ENCODE measurements at places on chromosomes 1 and 21. TPM values are rescaled to one million over a fixed set of nuclear protein-coding genes. Genes with fewer than 3 reads are reported as not detected.

TAL1 gene
- polyA plus RNA-seq, result not detected

NECTIN4 gene
- 0.07 TPM for polyA plus RNA-seq

ACTL8 gene
- 0.06 TPM for polyA plus RNA-seq

GJC2 gene
- 1.3 TPM for polyA plus RNA-seq

ELOVL1 gene
- 172 TPM for polyA plus RNA-seq

COL11A1 gene
- 0.26 TPM for polyA plus RNA-seq

GGPS1 gene
- polyA plus RNA-seq, result 28.1 TPM

TNFRSF4 gene
- 0.05 TPM for polyA plus RNA-seq

OR2M3 gene
- not detected for polyA plus RNA-seq

SH2D5 gene
- polyA plus RNA-seq, result 3.6 TPM

GOLT1A gene
- polyA plus RNA-seq, result not detected

MROH7 gene
- not detected for polyA plus RNA-seq

BRDT gene
- not detected for polyA plus RNA-seq

CACHD1 gene
- polyA plus RNA-seq, result 2.9 TPM

PAQR6 gene
- polyA plus RNA-seq, result 0.05 TPM

RGS8 gene
- polyA plus RNA-seq, result not detected

SLAMF9 gene
- polyA plus RNA-seq, result not detected

SDHC gene
- 512 TPM for polyA plus RNA-seq

EVA1C gene
- 5.7 TPM for polyA plus RNA-seq

DNALI1 gene
- 8.3 TPM for polyA plus RNA-seq

KIAA0040 gene
- 0.18 TPM for polyA plus RNA-seq

WNT3A gene
- not detected for polyA plus RNA-seq

TOR1AIP2 gene
- 59.4 TPM for polyA plus RNA-seq

FALEC gene
- polyA plus RNA-seq, result not detected

LRRC8C gene
- 13.2 TPM for polyA plus RNA-seq

SYDE2 gene
- 3.6 TPM for polyA plus RNA-seq

LAD1 gene
- polyA plus RNA-seq, result not detected

C1orf74 gene
- 2.2 TPM for polyA plus RNA-seq

C1orf115 gene
- polyA plus RNA-seq, result 2.2 TPM

BRINP2 gene
- polyA plus RNA-seq, result 0.02 TPM

CAMK2N1 gene
- 94.9 TPM for polyA plus RNA-seq

MARK1 gene
- polyA plus RNA-seq, result 1.1 TPM

ZFP69 gene
- 2.6 TPM for polyA plus RNA-seq

KIF26B gene
- 5.3 TPM for polyA plus RNA-seq

HCRTR1 gene
- polyA plus RNA-seq, result not detected

COL9A2 gene
- 0.40 TPM for polyA plus RNA-seq

FCN3 gene
- not detected for polyA plus RNA-seq

ACKR1 gene
- polyA plus RNA-seq, result not detected

CDC20 gene
- polyA plus RNA-seq, result 88.0 TPM

SAMD11 gene
- 0.40 TPM for polyA plus RNA-seq

UMODL1 gene
- polyA plus RNA-seq, result not detected

FCGR2B gene
- polyA plus RNA-seq, result not detected

OR2G6 gene
- not detected for polyA plus RNA-seq

CR1L gene
- not detected for polyA plus RNA-seq

ERICH3 gene
- not detected for polyA plus RNA-seq

KAZN gene
- 2.4 TPM for polyA plus RNA-seq
